Heart left ventricle (tissue), 16 donors: ENCODE measurements at places on chromosomes 16 and 17. TPM values are rescaled to one million over a fixed set of nuclear protein-coding genes. Genes with fewer than 3 reads are reported as not detected.
A peak's percentile ranks its signal among the peaks of the same experiment; 100 is the strongest.

DNA sequence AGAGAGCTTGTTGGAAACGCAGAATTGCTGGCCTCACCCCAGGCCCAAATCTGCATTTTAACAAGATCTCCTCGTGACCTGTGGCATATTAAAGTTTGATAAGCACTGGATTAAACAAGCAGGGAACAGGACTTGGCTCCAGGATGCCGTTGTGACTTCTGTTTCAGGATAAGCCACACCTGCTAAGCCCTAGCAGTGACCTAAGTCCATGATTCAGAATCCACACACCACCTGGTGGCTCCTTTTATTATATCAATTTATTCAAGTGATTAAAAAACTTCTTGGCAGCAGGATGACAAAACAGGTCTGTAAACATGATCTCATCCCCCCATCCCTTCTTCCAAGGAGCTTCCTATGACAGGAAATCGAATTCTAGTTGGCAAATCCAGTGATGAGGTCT is 9.1 kb downstream of the NAGPA start:
- H3K36me3 ChIP-seq = peaks cover 8% of the 10 kb centered on the region
- no peak overlapping the region for H3K27ac ChIP-seq

Gene SLC46A1
- 5.9 TPM for total RNA-seq

DNA sequence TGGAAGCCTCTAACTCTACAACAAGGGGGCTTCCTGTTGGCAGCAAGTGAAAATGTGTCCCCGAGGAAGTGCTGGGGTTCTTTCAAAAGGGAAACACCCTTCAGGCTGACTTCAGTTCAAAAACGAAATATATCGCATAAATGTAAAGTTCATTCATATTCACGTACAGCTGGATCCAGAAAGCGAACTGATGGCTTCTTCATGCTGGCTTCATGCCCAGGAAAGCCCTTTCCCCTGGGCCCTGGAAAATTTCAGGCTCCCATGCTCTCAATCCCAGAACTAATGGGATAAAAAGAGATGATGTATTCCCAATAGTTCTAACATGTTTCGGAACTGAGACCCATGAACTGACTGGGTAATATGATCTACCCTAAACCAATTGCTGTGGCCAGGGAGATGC is 104.7 kb upstream of the CDH13 start:
- no peaks in the 10 kb centered on the region for H3K27me3 ChIP-seq
- no peak for DNase-seq

- peaks cover 14% of the 10 kb centered on the region for H3K27me3 ChIP-seq
- no peak overlapping the region for H3K4me3 ChIP-seq
- DNase-seq = no peak
- no peak overlapping the region for H3K27ac ChIP-seq
- H3K4me1 ChIP-seq = no peaks in the 10 kb centered on the region
Observed at GRCh38 chr16:77439106-77439505, 4.3 kb upstream of the ADAMTS18 start.

DNA sequence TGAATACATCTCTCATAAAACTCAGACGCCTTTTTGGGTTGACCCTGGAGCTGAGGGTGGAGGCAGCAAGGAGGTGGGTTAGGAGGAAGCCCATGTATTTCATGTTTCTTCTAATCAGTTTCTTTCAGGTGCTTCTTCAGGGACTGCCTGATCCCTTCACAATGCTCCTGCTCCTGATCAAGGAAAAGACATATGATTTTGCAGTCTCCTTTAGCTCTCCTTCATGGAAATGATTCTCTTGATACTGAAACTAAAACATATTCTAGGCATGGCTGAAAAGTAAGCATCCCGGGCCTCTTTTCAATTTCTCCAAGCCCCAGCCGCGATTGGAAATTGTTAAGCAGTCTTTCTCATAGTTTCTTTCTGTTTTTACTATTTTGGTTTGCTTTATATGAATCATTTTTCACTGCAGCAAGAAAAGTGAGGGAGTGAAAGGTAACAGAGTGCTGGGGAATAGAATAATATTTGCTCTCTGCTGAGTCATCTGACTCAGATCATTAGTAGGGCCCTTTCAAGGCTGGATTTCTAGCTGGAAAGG is 730.7 kb downstream of the CDH11 start:
- H3K4me1 ChIP-seq = no peaks in the 10 kb centered on the region
- no peaks in the 10 kb centered on the region for H3K36me3 ChIP-seq
- DNase-seq = no peak
- H3K27ac ChIP-seq = peak overlapping the region; percentile 49
- H3K27me3 ChIP-seq = no peaks in the 10 kb centered on the region
